ENCODE measurements at places on chromosomes 13 and 19. TPM values are rescaled to one million over a fixed set of nuclear protein-coding genes. Genes with fewer than 3 reads are reported as not detected.
A peak's percentile ranks its signal among the peaks of the same experiment; 100 is the strongest.

The ZNF177 gene
- total RNA-seq: 0.72 TPM

DNA sequence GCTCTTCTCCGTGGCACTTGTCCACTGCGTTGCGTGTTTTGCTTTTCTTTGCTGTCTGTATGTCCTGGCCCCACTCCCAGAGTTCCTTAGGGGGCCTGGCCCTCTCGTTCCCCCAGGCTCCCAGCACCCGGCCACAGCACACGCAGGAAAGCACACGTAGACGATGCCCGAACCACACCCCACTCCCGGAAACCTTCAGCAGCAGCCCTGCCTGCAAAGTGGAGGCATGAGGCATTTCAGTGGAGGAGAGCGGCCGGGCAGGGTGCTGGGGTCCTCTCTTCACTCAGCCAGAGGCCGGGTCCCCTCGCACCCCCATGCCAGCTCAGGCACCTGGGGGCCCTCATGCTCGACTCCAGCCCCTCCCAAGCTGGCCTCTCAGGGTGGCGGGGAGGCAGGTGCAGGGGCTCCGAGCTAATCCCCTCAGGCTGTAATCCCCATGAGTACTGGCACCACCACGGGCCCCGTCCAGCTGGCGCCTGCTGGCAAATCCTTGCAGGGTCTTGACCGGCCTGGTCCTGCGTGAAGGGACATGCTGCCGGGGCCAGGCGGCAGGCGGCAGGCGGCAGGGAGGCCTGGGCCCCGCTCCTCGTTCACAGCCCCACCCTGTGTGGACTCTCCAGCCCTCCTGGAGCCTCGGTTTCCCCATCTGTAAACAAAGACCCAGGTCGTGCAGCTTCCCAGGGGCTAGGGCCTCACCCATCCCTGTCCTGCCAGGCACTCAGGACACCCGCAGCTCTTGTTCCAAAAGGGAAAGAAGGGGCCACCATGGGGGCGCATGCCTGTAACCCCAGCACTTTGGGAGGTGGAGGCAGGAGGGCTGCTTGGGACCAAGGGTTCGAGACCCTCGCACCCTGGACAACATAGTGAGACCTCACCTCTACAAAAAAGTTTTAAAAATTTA lies 7.0 kb downstream of the PIP5K1C start:
- DNase-seq: peak; percentile 82

DNA sequence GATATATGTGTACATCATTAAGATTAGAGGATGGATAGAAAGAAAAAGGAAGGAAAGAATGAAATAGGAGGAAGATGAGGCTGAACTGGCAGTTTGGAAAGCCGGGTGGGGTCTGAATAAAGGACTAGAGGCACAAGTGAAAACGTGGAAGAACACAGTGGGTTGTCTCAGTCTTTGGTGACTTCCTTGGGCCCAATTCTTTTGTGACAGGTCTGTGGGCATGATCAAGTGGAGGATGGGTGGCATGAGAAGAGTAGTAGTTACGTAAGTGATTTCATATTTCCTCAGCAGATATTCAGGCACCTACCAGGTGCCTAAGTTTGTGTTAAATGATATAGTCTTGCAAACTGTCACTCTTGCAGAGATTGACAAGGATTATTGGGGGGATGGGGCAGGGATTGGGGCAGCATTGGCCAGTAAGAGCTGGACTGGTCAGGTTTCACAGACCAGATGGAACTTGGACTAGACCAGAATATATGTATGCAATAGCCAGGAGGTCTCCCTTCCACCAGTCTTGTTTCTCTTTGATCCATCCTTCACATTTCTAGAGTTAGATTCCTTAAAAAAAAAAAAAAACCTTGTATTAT lies 2.7 kb downstream of the TPP2 start:
- DNase-seq: no peak

- no peak for DNase-seq
These were observed 18.4 kb upstream of the RNASEH2B start for GRCh38 chr13:50891206-50891605.

DNA sequence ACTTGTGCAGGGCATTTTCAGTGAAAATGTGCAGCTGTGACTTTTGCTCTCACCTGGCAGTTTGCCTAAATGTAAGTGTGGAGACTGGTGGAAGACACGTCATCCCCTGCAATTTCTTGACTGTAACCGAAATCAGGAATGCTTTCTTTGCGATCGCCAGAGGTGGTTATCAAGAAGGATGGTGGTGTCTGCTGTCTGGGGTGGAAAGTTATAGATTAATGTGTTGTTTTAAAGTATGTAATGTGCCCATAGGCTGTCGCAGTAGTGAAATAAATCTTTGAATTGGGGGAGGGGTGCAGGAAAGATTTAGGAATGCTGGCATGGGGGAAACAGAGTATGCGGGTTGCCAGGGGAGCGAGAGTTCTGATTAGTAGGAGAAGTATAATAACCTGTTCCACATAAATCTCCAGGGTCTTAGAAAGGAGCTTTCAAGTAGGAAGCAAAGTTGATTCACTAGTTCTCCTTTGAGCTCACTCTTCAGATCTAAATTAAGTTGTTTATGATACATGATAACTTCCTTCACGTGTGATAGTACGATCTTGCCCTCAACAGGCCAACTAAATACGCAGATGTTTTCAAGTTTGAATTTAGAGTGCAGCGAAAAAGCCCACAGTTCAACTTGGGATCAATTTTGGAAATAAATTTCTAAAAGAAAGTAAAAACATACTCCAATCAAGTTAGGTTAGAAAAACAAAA lies 1520.0 kb upstream of the SLC10A2 start:
- no peak for DNase-seq

- no peak for DNase-seq
These were observed 830.3 kb downstream of the PCDH9 start for GRCh38 chr13:66399873-66400272.

The TMEM59L gene
- total RNA-seq: 0.36 TPM

DNA sequence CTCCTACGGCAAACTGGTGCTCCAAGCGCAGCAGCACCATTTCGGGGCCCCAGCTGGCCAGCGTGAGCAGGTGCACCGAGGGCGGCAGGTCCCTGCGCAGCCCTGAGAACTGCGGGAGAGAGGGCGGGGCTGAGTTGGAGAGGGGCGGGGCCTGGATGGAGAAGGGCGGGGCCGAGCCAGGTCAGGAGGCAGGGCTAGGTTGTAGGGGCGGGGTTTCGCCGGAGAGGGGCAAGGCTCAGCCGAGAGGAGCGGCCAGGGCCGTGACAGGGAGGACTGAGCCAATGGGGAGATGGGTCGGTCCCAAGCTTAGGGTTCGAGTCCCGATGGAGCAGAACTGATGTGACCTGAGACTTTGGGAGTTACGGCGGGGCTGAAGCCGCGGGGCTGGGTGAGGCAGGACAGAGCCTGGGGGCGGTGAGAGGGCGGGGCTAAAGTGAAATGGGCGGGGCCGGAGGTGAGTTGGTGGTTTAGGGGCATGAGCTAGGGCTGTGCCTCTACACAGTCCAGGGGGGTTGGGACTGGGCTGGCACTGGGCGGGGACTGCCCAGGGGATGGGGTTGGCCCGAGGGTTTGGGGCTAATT lies 19.0 kb downstream of the MAN2B1 start:
- DNase-seq: peak; percentile 92

Data from osteoblast (primary cell).